ENCODE measurements at places on chromosomes 7 and 10.

GRCh38 chr7:24943096-24943948 lies 36.7 kb downstream of the OSBPL3 start:
- DNase-seq = no peak

GRCh38 chr10:85527616-85528317 lies 838.8 kb downstream of the GRID1 start:
- DNase-seq = no peak

GRCh38 chr10:77082601-77083252 lies 554.9 kb downstream of the KCNMA1 start:
- DNase-seq = no peak

- peak; percentile 60 for DNase-seq
Measured at GRCh38 chr10:72846238-72846637, 47.3 kb upstream of the OIT3 start.

DNA sequence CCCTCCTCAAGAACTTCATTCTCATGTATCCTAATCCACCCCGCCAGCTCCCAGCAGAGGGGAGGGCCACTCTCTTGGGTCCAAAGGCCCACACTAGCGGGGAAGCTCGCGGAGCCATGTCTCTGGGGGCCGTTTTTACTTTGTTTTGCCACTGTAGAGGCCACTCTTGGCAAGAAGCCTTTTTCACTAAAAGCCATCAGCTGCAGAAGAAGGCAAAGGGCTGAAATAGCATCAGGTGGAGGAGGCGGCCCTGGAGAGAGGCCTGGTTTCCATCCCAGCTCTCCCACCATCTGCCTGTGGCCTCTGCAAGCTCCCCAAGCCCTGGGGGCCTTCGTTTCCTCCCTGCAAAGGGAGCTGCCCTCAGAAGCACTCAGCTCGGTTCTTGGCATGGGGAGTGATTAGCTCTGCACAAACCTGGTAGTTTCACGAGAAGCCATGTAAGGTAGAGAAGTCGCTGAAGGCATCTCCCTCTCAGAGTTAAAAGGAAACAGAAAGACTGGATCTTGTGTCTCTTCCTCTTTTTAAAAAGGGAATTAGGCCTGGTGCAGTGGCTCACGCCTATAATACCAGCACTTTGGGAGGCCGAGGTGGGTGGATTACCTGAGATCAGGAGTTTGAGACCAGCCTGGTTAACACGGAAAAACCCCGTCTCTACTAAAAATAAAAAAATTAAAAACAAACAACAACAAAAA lies 70.3 kb downstream of the PARP12 start:
- no peak for DNase-seq

- DNase-seq = no peak
Measured at GRCh38 chr10:130335336-130335735, 199.1 kb downstream of the GLRX3 start.

DNA sequence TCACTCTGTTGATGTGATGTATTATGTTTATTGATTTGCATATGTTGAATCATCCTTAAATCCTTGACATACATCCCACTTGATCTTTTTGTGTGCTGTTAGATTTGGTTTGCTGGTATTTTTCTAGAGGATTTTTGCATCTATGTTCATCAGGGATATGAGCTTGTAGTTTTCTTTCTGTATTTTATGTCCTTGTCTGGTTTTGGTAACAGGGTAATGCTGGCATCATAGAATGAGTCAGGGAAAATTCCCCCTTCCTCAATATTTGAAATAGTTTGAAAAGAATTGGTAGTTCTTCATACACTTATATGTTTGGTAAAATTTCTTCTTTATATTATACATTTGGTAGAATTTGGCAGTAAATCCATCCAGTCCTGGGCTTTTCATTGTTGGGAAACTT lies 89.4 kb upstream of the SLC13A1 start:
- DNase-seq = no peak

Measured in myocyte (in vitro differentiated cells).